CD4-positive, alpha-beta T cell treated with Interleukin-15 for 1 hour (primary cell): ENCODE measurements at places on chromosomes 3 and 15.

- DNase-seq = no peak
These were observed 1188.8 kb upstream of the CADM2 start for GRCh38 chr3:83769791-83770663.

DNA sequence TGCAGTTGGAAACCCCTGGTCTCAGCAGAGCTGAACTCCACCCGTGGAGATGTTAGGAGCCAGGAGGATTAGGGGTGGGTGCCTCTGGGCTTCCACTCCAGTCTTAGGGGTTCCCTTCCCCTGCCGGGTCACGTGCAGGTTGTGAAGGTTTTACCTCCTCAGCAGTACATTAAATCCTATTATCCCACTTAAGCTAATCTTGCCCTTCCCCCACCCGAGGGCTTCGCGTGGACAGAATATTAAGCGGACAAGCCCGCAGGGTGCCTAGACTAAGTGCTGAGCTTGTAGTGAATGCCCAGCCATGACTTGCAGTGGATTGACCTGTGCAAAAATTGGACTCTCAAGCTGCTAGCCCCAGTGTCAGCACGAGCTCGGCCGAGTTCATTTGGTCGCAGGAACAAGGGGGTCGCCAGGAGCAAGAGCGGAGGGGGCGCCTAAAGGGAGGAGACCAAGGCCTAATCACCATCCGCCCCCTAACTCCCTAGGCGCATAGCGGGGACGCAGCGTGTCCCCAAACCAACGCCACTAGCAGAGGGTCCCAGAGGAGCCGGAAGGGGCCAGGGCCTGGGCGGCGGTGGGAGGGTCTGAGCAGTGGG, 498 bp upstream of the SEMA4B start:
- DNase-seq = no peak

DNA sequence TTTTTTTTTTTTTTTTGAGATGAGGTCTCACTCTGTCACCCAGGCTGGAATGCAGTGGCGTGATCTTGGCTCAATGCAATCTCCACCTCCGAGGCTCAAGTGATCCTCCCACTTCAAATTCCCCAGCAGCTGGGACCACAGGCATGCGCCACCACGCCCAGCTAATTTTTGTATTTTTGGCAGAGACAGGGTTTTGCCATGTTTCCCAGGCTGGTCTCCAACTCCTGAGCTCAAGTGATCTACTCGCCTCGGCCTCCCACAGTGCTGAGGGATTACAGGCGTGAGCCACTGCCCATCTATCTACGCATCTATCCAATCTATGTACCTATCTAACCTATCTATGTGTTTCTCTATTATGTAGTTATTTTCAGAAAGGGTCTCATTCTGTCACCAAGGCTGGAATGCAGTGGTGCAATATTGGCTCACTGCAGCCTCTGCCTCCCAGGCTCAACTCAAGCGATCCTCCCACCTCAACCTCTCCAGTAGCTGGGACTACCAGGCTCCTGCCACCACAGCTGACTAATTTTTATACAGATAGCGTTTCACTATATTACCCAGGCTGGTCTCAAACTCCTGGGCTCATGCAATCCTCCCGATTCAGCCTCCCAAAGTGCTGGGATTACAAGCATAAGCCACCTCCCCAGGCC, 20.2 kb upstream of the GPX1 start:
- DNase-seq = no peak

GRCh38 chr3:6518709-6519345, 342.1 kb upstream of the GRM7 start:
- DNase-seq = no peak

- no peak for DNase-seq
These were observed 71.5 kb upstream of the GALNT15 start for GRCh38 chr3:16102905-16103364.

- DNase-seq = no peak
These were observed 204.7 kb upstream of the GAP43 start for GRCh38 chr3:115418583-115418982.
